ENCODE measurements at places on chromosomes 16 and 17.

DNA sequence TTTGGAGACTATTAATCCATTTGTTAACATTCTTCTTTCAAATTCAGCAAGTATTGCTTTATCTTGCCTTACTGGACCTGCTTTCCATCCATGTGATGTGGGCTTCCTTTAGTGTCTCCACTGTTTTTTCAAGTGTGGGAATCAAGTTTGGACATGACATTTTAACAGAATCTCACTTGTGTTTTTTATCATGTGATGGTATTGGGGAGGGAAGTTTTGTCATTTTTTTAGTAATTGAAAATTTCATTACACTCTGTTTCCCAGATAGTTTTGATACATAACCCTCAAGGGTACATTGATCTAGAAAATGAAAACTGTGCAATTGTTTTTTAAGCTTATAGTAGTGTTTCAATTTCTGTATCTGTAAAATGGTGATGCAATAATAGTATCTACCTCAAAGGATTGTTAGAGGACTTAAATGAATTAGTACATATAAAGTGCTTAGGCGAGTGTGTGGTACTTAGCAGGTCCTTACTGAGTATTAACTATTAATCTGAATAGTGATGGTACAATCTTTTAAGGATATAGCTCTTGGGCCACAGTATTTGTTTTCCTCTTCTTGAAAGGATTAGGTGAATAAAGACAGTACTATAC is 27.3 kb downstream of the AATF start:
- H3K27ac ChIP-seq, result no peak overlapping the region
- peaks cover 6% of the 10 kb centered on the region for H3K4me1 ChIP-seq
- no peak for DNase-seq
- no peaks in the 10 kb centered on the region for H3K36me3 ChIP-seq
- H3K4me3 ChIP-seq, result no peak overlapping the region
- peaks cover 2% of the 10 kb centered on the region for H3K27me3 ChIP-seq

- no peak overlapping the region for H3K27ac ChIP-seq
- no peaks in the 10 kb centered on the region for H3K36me3 ChIP-seq
- peak; percentile 5 for DNase-seq
- H3K4me3 ChIP-seq, result peak overlapping the region; percentile 60
- peaks cover 4% of the 10 kb centered on the region for H3K4me1 ChIP-seq
These were observed 655 bp upstream of the GPR139 start for GRCh38 chr16:20074099-20074991.

DNA sequence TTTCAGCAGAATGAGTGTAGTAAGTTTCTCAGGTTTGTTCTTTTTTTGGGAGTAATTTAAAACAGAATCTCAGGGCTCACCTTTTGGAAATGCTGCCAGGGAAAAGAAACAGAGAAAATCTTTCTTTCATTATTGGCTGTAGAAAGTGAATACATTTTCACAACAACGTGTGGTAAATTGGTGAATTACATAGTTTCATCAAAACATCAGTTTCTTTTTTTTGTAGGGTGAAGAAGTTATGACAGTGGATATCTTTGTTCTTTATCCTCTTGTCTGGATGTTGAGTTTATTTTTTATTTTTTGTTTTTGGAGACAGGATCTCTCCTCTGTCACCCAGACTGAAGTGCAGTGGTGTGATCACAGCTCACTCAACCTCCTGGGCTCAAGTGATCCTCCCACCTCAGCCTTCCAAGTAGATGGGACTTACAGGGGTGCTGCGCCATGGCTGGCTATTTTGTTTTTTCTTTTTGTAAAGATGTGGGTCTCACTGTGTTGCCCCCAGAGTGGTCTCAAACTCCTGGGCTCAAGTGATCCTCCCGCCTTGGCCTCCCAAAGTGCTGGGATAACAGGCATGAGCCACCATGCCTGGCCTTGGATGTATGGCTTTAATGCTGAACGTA is 2.4 kb downstream of the ZNF267 start:
- H3K27me3 ChIP-seq, result peaks cover 9% of the 10 kb centered on the region
- no peak overlapping the region for H3K27ac ChIP-seq
- peaks cover 25% of the 10 kb centered on the region for H3K36me3 ChIP-seq
- no peak overlapping the region for H3K4me3 ChIP-seq
- no peak for DNase-seq
- peaks cover 18% of the 10 kb centered on the region for H3K4me1 ChIP-seq

DNA sequence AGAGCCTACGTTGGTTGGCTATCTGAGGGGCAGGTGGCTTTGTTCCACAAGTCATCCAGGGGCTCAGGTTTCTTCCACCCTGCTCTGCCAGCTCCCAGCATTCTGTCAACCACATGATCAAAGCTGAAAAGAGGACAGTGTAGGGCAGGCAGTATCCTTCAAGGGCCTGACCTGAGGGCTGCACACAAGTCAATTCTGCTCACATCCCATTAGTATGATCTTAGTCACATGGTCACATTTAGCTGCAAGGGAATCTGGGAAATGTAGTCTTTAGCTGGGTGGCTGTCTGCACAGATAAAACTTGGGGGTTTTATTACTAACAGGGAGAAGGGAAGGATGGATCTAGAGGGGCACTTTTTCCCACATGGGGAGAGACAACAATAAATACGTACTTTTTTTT is 97.3 kb downstream of the SALL1 start:
- no peaks in the 10 kb centered on the region for H3K36me3 ChIP-seq
- H3K27me3 ChIP-seq, result peaks cover 2% of the 10 kb centered on the region
- H3K27ac ChIP-seq, result no peak overlapping the region
- no peak for DNase-seq

- no peaks in the 10 kb centered on the region for H3K36me3 ChIP-seq
- peaks cover 9% of the 10 kb centered on the region for H3K27me3 ChIP-seq
- peaks cover 9% of the 10 kb centered on the region for H3K4me1 ChIP-seq
These were observed 491 bp downstream of the SLC25A19 start for GRCh38 chr17:75288770-75289114.
